ENCODE measurements at places on chromosomes 7 and 10. TPM values are rescaled to one million over a fixed set of nuclear protein-coding genes. Genes with fewer than 3 reads are reported as not detected.

The DNAJC9 gene
- polyA plus RNA-seq: 34.8 TPM

The AOC1 gene
- polyA plus RNA-seq: 1.2 TPM

The TFR2 gene
- 0.96 TPM for polyA plus RNA-seq

DNA sequence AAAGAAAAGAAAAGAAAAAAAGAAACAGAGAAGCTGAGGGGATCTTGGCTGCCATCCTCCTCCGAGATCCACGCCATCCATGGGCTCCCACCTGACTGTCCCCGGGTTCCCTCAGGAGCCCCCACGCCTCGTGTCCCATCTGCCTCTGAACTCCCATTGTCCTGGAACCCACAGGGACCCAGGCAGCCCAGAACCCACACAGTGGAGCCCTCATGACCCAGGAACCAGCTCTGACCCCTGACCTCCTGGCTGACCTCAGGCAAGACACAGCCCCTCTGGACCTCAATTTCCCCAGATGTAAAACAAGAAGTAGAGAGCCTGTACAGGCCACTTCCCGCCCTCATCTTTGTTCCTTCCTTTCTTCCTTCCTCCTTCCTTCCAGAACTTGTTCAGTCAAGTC is 40.4 kb downstream of the RASGEF1A start:
- H3K4me3 ChIP-seq: no peak overlapping the region
- DNase-seq: no peak
- no peaks in the 10 kb centered on the region for H3K36me3 ChIP-seq
- H3K4me1 ChIP-seq: peaks cover 8% of the 10 kb centered on the region

Data from left lung (tissue), 14 donors.